Amniotic stem cell (primary cell): ENCODE measurements at places on chromosomes 11 and 22.

DNA sequence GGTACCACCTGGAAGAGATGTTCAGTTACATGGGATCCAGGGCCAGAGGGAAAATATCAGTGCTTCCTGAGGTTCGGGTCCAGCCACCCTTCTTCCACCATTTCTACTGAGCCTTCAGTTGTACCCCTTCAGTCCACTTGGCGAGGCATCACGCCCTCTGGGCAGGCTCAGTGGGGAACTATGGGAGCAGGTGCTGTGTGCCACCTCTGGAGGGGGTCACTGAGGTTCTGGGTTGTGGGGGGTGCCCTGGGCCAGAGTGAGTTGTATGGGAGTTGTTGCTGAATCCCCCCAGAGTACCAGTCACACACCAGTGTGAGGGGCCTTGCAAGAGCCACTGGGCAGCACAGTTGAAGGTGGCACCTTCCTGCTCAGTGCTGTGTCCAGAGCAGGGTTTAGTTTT lies 2.7 kb upstream of the SREBF2 start:
- DNase-seq = no peak

DNA sequence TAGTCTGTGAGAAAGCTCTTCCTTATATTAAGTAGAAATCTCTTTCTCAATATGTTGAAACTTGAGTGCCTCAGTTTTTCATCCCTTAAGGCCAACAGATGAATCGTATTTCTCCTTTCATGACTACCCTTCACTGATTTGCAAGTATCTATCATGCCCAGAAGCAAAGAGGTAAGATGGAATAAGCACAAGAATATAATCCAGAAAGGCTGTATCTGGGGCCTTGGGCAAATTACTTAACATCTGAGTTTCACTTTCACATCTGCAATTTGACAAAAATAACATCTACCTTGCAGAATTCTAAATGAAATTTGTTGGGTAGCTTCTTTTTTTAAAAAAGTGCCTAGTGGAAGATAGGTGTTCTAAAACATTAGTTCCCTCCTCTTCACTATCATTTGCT lies 552.4 kb upstream of the ANO5 start:
- no peak for DNase-seq

DNA sequence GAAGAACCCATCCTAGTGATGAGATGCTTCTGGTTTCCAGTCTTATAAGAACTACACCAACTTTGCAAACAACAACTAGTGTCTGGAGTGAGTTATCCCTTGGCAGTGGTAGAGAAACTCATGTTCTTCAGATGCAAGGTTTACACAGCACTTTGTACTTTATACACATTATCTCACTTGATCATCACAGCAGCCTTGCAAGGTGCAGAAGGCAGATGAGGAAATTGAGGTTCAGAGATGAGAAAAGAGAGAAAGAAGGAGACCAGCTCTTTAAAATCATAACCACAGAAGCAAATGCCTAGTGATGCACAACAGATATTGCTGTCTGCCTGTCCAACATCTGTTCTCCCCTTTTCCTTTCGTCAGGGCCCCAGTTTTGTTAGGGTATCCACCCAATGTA lies 16.7 kb upstream of the CD44 start:
- no peak for DNase-seq

DNA sequence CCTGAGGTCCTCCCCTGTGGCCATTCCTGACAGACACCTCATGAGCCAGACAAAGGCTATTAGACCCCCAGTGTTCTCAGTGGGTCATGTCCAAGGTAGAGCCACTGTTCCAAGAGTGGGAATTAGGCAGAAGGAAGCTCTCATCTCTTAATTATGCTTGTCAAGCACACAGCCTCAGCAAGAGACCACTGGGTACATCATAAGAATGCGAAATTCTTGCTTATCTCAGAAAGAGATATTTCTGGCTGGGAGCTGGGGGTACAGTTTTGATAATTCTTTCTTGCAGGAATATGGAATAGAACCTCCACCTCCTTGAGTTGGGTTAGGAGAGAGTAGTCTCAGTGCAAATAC lies 1280.0 kb upstream of the CNTN5 start:
- no peak for DNase-seq

GRCh38 chr11:78111298-78111697 lies 28.1 kb downstream of the ALG8 start:
- no peak for DNase-seq
